NCI-H1694 (cell line): ENCODE measurements at places on chromosomes 11 and 22.
A peak's percentile ranks its signal among the peaks of the same experiment; 100 is the strongest.

- DNase-seq, result peak; percentile 72
Observed at GRCh38 chr11:113014262-113015097, 53.3 kb downstream of the NCAM1 start.

GRCh38 chr11:41102471-41102870, 357.0 kb downstream of the LRRC4C start:
- no peak for DNase-seq

GRCh38 chr11:27040302-27041115, at the start of gene BBOX1:
BBOX1 (plus strand) TSS chr11:27040815; CDS start chr11:27055431, 14,616 bp downstream.
- no peak for DNase-seq

DNA sequence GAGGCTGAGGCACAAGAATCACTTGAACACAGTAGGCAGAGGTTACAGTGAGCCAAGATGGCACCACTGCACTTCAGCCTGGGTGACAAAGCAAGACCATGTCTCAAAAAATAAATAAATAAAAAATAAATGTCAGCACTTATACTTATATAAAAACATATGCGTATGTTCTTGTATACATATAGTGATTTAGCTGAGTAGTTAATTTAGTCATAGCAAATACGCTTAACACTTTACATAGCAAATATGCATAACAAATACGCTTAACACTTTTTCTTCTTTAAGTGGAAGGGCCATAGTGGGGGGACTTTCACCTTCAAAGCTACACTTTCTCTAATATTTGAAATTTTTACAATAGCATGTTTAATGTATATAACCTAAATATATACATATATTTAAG, 64.0 kb upstream of the CAPRIN1 start:
- no peak for DNase-seq

GRCh38 chr11:32141745-32142546, 51.1 kb downstream of the RCN1 start:
- no peak for DNase-seq

DNA sequence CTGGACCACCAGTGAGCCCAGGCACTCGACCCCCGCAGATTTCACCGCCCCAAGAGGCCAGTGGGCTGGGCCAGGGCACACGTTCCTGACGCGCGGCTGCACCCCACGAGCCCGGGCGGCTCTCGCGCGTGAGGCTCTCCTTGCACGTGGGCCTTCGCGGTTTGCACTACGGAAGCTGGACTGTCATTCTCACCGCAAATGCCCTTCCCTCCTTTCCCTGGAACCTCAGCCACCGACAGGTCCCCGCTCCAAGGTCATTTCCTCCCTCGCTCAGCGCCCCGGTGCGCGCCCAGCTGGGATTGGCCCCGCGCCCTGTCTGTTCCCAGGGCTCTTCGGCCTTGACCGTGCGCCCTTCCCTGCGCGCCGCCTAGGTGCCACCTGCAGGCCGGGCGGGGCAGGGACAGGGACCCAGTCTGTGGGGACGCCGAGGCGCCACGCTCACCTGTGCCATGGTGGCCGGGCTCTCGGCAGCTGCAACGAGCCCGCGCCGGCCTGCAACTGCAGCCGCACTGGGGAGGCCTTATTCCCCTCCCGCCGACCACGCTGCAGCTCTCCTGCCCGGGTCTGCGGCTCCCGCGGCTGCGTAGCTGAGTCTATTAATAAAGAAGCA, 2.1 kb upstream of the CPT1A start:
- DNase-seq, result no peak

- no peak for DNase-seq
Observed at GRCh38 chr11:42311514-42311913, 852.1 kb upstream of the LRRC4C start.

DNA sequence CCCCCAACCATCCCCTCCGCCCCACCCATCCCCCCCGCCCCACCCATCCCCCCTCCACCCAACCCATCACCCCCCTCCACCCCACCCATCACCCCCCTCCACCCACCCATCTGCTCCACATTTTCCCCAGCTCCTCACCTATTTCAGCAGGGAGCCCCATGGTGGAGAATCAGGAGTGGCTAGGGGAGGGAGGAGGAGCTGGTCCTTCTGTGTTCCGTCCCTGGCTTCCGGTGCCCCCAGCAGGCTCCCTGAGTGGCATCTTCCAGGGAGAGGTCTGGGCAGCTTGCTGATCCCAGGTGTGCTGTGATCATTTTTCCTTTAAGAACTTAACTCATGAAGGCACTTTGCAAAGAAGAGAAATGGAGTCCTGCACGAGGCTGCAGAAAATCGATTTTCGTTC, 365.8 kb downstream of the TBC1D22A start:
- no peak for DNase-seq

DNA sequence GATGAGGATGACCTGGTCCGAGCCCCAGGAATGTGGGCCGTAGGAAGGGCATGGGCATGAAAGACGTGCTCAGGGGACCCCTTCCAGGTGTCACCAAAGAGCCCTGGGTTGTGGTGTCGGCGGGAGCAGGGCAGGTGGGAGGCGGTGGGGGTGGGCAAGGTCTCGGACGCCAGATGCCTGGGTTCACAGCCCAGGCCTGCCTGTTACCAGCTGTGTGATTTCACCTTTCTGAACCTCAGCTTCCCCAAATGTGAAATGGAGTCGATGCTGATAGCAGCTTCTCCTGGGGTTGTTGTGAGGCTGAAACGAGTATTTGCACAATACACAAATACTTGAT, 42.9 kb upstream of the MYEOV start:
- DNase-seq, result no peak

- no peak for DNase-seq
Observed at GRCh38 chr11:73048446-73048845, 93.7 kb downstream of the FCHSD2 start.

DNA sequence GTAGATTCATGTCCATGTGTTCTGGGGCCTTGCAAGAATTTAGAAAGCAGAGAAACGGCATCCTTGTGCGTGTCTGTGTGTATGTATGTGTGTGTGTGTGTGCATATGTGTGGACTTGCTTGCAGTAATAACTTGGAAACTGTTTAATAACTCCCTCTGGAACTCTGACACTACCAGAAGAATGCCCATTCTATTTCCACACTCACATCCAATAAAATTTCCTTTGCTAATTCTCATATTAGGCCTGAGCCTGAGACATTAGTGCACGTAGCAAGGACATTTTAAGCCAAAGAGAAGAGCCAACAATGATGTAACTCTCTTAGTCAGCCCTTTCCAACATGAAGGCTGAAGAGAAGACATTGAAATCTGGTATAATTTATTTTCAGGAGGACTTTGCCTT, 3.2 kb downstream of the OR4D6 start:
- no peak for DNase-seq

DNA sequence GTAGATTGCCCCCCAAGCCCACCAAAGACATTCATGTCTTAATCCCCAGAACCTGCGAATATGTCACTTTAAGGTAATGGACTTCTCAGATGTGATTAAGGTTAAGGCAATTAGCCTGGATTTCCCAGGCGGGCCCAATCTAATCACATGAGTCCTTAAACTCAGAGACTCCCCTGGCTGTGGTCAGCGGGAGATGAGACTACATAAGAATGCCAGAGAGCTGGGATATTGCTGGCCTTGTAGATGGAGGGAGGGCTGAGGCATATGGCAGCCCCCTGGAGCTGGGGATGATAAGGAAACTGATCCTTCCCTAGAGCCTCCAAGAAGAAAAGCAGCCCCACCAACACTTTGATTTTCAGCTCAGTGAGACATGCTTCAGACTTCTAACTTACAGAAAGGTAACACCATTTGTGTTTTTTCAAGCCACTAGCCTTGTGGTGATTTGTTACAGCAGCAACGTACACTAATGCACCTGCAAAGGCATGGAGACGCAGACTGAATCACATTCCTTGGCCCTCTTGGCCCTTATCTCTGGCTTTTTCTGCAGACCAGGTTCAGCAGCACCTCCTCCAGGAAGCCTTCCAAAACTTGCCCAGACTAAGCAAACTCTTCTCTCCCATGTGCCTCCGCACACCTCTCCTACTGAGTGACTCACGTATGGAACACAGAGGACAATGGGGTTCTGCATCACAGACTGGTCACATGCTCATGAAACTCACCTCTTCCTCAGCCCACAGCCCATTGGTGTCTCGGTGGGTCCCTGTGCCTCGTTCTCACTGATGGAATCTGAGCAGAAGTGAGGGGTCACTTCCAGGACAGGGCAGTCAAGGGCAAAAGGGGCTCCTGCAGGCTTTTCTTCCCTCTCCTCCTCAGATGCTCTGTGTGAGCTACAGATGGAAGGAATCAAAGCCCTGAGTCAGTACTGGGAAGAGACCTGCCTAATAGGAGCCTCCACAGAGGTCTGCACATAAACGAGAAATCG, 86.3 kb upstream of the HMGXB4 start:
- DNase-seq, result no peak

- no peak for DNase-seq
Observed at GRCh38 chr11:95148938-95149337, 59.3 kb downstream of the ENDOD1 start.

GRCh38 chr11:126378763-126379162, 23.3 kb downstream of the ST3GAL4 start:
- DNase-seq, result no peak

- DNase-seq, result no peak
Observed at GRCh38 chr22:16953206-16954059, 54.6 kb downstream of the GAB4 start.

- no peak for DNase-seq
Observed at GRCh38 chr22:39923696-39924095, 22.8 kb downstream of the GRAP2 start.
